HS-5 (cell line): ENCODE measurements at places on chromosomes 4 and X.

DNA sequence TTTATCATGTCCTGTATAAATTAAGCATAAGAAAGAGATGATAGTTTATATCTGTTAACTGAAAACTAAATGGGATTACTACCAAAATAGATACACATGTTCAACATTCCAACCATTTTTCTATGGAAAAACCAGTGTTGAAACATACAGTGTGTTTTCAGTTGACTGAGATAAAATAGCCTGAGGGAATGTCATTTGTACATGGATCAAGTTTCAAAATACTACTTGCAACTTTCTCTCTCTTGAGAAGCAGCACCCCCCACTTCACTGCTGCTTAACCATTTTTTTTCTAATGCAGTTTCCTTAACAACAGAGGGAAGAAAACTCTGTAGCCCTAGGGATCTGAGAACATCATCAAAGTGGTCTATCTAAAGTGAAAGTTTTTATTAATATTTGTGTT lies 70.8 kb downstream of the NPNT start:
- peak; percentile 29 for DNase-seq

GRCh38 chr4:119165767-119166166 lies 30.1 kb downstream of the MYOZ2 start:
- DNase-seq, result no peak

DNA sequence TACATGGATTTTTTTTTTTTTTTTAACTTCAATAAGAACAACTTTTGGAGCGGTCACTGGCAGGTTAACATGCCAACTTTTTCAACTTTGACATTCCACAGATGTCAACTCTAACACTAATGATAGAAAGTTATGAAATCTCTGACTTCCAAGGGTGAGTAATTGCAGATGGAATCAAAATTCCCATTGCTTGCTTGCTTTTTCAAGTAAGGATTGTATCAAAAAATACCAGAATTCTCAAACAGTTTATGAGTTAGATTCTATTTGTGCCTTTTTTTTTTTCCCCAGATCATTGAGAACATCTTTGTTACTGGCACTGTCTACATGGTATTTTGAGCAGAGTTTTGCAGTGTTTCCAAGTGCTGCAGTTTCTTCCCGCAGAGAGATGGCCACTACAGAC lies 50.3 kb upstream of the OTUD4 start:
- DNase-seq, result no peak

DNA sequence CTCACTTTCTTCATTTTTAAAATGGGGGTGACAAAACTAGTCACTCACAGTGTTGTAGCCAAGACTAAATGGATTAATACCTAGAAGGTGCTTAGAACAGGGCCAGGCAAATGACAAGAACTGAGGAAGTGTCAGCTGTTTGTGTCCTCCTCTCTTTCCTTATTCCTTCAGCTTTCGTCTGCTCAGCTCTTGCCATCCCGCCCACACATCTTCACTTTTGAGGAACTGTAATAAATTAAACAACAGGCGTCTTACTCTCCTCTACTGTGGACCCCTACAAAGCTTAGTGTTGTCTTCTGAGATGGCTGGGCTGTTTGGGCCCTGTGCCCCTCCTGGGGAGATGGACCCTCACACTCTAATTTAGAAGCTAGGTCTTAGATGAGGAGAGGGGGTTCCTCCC lies 2.7 kb downstream of the HPSE start:
- no peak for DNase-seq

DNA sequence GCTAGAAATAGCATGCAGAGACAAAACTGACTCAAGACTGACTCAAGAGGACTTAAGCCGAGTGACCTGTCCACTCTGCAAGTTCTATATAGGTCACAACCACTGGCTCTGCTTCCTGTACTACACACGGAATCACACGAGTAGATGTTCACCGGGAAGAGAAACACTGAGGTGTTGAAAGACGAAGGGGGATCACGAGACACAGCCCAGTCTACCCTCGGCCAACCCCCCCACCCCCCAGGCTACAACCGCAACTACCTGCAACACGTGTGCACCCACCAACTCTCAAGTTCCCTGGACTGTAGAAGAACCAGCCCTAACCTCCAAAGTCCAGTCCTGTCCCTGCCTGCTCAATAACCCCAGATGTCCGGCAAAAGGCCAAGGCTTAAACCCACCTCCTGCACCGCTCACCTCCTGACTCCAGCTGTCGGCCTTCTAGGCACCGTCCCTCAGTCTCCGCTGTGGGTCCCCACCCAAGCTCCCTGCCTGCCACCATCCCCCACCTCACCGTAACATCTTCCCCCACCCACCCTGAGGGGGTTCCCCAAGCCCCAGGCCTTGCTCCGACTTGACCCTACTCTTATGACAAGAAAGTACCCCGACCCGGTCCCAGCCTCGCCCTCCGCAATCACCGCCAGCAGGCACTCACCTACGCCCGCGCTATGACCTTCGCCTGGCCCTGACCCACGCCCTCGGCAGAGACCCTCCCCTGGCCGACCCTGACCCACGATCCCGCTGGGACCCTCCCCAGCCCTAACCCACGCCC lies 739 bp downstream of the GAK start:
- peak; percentile 16 for DNase-seq

DNA sequence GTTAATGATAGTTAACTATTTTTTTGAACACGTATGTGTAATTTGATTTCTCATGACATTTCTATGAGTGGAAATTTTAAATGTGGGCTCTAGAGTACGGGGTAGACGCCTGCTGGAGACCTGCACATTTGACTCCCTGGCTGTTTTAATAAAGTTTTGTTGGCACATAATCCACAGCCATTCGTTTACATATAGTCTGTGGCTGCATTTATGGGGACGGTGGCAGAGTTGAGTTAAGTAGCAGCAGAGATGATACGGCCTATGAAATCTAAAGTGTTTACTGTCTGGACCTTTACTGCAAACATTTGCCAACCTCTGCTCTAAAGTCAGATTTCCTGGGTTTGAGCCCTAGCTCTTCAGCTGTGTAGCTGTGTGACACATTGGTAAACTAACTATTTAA lies 118.8 kb downstream of the CHRNA9 start:
- DNase-seq, result no peak

DNA sequence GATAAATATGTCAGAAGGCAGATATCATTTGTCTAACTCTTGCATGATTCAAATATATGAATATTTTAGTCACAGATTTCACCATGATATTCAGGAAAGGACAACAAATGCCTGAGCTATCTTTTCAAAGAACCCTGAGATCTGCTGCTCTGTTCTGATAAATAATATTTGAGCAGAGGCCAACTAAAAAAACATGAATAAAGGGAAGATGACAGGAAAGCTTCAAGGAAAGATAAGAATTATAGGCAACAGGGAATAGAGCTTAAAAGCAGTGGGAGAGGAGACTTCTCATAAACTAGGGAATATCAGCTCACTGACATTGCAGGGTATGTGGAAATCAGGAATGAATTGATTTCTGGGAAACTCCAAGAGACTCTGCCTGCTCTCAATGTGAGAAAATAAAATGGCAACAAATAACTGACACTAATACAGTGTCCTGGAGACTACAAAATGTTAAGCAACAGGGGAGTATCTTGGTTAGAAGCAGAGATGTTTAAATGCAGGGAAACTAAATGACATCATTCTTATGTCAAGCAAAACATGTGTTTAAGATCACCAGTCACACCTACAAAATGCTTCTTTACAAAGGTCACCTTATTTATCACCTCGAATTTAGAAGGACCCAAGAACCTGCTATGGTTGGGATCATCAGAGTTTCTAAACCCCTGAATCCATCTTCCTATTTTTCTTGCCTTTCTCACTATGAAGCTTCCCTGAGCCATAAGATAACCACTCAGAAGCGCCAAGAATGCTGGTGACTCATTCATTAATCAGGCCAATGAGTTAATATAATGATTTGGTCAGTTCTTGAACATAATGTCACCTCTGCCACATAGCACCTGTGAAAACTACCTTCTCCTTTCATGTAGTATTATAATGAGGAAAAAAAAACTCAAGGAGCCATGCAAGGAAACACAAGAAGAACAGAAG lies 78.1 kb downstream of the NDST3 start:
- DNase-seq, result no peak

DNA sequence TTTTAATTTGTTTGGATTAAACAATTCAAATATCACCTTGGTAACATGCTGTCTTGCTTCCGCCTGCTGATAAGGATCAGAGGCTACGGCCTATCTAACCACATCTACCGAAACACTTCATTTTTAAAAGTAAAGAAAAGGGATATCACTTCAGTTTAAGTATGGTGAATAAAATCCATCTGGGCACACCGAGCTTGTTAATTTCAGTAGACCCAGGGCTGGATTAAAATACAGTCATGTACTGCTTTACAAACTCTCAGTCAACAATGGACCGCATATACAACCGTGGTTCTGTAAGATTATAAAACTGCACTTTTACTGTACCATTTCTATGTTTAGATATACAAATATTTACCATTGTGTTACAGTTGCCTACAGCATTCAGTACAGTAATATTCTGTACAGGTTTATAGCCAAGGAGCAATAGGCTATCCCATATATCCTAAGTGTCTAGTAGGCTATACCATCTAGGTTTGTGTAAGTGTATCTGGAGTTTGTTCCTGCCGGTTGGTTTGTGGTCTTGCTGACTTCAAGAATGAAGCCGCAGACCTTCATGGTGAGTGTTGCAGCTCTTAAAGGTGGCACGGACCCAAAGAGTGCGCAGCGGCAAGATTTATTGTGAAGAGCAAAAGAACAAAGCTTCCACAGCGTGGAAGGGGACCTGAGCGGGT lies 40.0 kb downstream of the SEPTIN11 start:
- no peak for DNase-seq

DNA sequence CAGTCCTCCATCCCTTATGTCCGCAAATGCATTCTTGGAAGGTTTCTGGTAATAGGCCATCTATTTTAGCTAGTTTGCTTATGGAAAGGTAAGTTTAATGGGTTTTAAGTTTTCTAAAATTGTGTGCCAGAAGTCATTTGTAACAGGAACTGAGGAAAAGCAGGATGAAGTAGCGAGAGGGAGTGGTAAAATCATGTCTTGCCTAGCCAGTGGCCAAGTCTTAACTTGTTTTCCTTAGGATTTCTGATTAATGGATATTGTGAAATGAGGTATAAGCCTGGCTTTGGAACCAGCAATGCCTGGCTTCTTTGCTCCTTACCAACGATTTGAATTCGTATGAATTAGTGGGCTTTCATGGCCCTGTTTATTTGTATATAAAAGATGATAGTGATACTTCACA lies 7.3 kb downstream of the SEC24B start:
- no peak for DNase-seq

DNA sequence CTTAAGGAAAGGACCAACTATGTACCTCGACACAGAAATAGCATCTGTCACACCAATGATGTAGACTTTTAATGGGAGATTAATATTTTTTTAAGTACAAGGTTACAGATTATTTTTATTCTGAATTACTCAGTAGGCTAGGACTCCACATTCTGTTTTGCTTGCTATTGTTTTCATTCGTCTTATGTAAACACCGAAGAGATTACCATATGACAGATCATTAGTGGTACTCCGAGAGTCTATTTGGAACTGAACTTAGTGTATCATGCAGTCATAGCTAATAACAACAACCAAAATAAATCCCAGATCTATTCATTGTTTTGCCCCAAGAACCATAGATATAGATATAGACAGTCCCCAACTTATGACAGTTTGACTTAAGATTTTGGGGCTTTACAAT lies 139.7 kb upstream of the SPRY1 start:
- no peak for DNase-seq

- no peak for DNase-seq
Measured at GRCh38 chrX:112147206-112147605, 64.6 kb upstream of the TRPC5 start.

GRCh38 chrX:122517786-122518185 lies 666.3 kb upstream of the GRIA3 start:
- peak; percentile 10 for DNase-seq

DNA sequence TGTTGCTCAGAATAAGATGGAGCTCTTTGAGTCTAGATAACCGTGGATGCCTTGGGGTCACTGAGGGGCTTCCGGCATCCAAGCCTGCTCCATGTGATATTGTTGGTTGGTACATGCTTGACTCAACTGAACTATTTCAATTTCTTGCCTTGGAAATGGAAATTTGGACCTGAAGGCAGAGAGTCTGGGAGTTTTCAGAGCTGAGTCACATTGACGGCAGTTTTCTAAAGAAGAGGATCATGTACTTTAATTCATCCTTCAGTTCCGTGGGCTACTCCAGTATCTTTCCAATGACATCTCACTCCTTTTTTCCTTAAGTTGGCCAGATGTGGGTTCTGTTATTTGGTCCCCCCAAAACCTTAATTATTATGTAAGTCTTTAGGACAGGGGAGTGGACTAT lies 100.5 kb downstream of the MFAP3L start:
- DNase-seq, result no peak

- no peak for DNase-seq
Measured at GRCh38 chr4:74734995-74735394, 59.3 kb downstream of the BTC start.

DNA sequence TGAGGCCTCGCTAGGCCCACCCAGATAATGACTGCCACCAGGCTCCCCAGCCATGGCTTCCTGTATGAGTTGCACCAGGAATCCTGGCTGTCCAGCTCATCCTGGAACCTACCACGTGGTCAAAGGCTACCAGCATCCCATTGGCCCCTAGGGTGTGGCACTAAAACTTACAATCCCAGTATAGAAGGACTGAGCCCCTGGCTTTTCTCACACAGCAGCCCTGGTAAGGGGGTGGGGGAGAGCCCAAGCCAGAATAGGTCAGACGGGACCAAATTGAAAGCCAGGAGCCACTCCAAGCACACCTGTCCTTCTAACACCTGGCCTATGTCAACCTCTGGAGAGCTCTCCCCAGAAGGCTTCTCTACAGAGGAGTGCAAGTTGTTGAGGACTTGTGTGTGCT lies 269.3 kb upstream of the AGTR2 start:
- DNase-seq, result no peak

DNA sequence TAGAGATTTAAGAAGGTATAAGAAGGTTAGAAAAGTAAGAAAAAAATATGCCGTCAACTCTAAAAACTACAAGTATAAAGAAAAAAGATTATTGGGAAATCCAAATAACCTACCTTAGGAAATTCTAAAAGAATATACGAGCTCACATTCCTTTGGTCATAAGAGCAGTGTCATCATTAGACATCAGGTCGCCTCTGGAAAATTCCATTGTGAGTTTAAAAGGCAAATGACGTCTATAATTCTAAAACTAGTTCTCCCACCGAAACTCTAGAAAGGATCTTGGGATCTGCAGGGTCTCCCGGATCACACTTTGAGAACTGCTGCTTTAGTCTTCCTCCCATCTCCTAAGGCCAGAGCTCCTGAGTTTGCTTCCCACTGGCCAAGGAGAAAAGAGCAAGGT lies 518 bp upstream of the SAT1 start:
- no peak for DNase-seq

DNA sequence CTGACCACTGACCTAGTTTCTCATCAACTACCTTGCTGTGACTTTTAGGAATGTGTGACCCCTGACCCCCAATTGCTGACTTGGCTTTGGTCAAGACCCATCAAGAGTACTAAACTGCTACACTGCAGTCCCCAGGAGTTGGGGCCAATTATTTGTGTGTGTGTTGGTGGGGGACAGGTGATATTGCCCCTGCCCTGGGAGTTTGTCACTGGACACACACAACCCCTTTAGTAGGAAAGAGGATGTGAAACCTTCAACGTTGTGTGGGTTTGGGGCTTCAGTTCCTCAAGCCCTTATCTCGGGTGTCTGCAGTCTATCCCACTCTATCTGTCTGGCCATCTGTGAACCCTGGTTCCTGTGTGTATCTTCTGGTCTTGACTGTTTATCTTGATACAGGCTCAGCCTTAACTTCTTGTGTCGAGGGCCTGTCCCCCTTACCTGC lies 6.5 kb downstream of the SASH3 start:
- no peak for DNase-seq
